ENCODE measurements at places on chromosomes 6 and 20.

- DNase-seq, result no peak
These were observed 30.6 kb downstream of the ADGRF4 start for GRCh38 chr6:47729019-47729418.

DNA sequence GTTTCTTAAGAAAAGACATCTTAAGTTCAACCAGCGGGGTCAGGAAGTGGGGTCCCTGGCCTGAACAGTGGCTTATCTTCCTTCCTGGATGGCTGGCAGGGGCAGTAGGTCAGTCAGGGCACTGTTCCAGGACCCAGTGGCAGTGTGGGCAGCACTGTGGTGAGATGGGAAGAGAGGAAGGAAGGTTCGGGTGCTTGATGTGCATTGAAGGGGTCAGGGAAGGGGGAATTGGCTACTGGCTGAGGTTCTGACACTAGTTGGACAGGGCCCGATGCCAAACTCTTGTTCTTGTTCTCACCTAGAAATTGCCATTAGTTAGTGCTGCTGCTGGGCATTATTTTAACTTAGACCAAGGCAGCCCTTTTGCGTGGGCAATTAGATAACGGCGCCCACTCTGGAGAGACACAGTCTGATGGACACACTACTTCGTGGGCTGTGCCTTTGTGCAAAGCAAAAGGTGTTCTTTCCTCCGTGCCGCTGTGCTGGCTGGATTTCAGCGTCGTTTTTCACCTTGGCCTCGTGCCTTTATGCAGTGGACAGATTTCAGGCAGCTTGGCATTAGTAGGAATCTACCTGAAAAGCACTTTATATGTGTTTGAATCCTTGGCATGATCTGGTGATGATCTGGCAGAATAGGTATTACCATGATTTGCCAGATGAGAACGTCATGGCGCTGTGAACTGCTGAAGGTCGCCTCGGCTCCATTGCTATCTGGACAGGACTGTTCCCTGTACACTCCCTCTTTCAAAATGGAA lies 30.3 kb downstream of the UTRN start:
- no peak for DNase-seq

DNA sequence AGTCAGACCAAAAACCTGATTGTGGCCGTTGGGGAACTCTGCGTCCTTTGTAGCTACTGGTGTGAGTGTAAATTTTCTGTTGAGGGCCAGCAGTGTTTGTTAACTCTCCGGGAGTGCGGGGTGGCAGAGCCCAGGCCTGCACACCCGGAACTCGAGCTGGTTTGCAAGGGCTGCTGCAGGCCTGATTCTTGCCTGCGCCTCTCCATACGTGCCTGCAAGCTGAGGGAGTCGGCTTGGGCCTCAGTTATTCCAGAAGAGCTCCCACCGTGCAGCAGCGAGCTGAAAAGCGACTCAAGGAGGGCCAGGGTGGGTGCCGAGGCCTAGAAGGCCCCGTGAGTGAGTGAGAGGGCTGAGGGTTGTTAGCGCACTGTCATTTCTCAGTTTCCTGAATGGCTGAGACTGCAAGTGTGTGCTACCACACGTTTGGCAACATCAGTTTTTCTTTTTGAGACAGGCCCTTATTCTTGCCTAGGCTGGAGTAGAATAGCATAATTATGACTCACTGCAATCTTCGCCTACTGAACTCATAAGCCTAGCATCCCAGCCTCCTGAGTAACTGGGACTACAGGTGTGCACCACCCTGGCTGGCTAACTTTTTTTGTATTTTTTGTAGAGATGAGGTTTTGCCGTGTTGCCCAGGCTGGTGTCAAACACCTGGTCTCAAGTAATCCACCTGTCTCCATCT lies 33.9 kb upstream of the KIF13A start:
- no peak for DNase-seq

DNA sequence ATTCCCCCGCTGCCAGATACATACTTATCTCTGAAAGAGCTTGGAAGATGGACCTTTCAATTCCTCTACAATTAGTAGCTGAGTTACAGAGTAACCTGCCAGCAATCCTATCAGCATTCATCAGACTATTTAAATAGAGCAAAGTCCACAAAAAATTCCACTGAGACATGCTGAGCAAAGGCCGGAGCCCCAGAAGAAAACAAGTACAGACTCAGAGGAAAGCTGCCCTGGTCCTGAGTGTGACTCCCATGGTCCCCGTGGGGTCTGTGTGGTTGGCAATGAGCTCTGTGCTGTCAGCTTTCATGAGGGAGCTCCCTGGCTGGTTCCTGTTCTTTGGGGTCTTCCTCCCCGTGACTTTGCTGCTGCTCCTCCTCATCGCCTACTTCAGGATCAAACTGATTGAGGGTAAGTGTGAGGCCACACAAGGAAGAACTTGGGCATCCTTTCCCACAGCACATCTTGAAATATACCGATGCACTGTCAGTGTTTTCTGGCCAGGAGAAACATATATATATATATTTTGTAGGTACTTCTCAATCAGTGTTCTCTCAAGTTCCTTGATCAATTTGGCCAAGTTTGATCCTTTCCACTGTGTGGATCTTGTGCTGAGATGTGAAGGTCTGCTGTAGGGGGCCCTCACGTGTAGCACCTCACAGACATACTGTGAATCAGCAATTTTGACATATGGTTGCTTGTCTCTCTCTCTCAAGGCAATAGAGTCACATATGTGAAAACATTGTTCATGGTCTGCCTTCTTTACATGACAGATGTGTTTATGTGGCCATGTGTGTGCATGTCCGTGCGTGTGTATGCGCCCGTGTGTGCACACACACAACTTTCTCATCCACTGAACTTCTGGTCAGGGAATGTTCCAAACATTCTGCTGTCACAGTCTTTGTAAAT lies at the start of gene SMLR1:
SMLR1 (plus strand) TSS at position 160 of the 903 bp plus-strand sequence; CDS start at position 168, 8 bp downstream.
- DNase-seq, result no peak

DNA sequence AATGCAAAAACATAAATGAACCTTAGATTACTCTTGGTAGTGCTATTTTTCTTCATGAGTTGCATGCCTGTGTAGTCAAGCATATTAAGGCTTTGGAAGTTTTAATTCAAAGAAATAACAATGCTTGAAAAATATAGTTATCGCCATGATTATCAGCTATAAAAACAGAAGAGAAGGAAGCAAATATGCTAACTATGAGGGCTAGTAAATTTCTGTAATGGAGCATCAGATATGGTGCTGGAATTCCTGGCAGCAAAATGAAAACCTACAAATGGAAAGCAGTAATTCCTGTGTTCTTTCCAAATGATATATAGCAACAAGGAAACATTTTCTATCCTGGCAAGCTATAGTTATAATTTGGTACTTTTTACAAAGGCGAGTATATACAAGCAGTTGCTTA lies 29.7 kb downstream of the DOP1A start:
- no peak for DNase-seq

- no peak for DNase-seq
These were observed 41.7 kb downstream of the ALDH5A1 start for GRCh38 chr6:24536466-24536865.

DNA sequence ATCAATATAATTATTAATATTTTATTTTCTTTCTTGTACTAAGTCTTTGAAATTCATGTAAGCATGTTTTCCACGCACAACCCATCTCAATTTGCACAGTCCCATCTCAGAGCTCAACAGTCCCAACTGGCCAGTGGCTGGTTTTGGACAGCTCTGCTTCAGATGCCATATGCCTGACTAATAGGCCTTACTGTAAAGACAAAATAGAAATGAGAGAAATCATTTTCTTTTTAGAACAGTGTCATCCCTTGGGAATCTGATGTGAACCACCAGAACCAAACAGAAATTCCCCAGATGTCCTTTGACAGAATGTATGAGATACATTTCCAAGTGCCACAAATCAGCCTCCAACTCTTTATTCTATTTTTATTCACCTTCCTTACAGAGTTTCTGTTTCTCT lies 338.9 kb downstream of the ESR1 start:
- no peak for DNase-seq

GRCh38 chr6:168671863-168672546 lies 231.0 kb downstream of the SMOC2 start:
- no peak for DNase-seq

DNA sequence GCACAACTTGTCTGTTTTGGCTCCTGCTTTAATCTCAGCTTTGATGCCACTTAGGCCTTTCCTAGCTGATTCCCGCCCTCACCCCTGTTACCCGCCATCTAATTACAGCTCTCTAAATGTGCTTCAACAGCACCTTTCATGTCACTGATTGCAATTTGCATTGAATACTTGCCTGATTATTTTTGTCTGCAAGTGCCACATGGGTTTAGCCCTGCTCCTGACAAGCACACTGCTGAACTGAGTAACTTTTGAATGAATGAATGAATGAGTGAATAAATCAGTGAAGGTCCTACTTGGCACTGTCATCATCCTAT lies 591 bp upstream of the DCBLD1 start:
- no peak for DNase-seq
